ENCODE measurements at places on chromosomes 13 and 19.

DNA sequence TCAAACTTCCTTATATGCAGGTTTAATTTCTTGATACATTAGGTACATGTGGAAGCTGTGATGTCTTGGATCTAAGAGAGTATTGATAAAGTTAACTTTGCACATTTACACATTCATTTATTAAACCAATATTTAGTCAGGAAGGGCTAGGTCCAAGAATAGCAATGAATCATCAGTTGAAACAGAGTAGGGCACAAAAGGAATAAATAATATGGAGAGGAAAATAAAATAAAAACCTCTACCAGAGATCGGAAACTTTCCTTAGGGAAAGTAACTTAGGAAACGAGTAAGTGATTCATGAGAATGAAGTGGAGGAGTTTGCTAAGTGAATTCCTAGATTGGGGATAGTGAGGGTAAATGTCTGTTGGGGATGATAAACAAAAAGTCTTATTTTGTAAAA lies 259.4 kb upstream of the DACH1 start:
- no peak for DNase-seq

DNA sequence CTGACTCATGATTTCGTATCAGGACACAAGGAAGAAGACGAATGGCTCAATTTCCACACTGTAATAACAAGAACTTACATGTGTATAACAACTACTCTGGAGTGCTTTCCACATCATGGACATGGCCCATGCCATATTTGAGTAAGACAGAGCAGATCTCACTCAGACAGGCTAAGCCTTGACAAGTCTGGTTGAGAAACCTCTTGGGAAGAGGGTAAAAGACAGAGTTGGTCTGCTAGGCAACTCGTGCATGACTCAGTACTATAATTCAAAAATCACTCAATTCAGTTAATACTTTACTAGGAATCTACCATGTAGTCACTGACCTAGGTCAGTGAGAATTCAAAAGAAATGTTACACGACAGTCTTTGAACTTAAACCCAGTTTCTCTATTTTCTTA lies 5.7 kb upstream of the THSD1 start:
- no peak for DNase-seq

DNA sequence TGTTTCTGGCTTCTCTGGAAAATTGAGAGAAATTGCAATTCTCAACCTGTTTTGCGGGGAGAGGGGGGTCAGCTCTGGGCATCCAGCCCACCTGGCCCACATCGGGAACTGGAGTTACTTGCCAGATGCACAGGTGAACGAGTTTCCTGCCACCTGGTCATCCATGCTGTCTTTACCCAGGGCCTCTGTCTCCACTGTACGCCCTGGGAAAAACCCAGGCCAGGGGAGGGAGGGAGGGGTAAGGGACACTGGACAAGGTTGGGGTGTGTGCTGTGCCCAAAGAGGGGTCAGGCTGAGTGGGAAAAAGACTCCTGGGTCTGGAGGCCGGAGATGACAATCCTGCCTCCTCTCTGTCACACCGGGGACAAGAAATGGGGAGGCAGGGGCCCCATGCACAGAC lies 307.6 kb downstream of the ZNF536 start:
- no peak for DNase-seq

- DNase-seq: no peak
Measured at GRCh38 chr19:34851277-34851804, 75.4 kb upstream of the ZNF30 start.

DNA sequence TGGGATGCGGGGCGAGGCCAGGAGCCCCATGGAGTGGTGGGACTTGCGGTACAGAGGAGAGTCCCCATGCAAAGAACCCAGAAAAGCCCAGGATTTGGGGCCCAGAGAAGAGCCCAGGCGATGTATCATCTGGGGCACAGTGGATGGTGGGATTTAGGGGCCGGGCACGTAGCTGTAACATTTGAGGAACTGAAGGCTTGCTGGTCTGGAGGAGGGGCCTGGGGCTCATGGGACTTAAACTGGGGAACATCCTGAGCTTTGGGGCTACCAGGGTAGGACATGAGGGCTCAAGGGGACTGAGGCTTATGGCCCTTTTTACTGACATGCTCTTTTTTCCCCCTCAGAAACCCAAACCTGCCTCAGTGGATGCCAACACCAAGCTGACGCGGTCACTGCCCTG lies 13.5 kb downstream of the MED25 start:
- no peak for DNase-seq

GRCh38 chr19:42284591-42285341 lies 15.7 kb downstream of the CIC start:
- DNase-seq: peak; percentile 10

DNA sequence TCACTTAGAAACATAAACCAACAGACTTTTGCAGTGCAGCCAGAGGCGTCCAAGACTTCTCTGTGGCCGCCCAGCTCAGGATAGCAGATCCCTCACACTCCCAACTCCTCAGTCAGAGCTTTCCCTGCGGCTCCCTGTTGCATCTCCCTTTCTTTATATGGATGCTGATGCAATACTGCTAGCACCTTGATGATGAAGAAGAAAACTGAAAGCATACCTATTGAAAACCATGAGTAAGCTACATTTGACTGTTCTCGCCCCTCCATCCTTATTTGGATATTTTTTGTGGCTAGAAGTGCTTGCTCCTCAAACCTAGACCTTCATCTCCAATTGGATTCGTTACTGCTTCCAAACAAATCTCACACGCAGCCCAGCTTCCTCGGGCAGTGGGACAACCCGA lies 57.3 kb upstream of the UBL3 start:
- no peak for DNase-seq

- no peak for DNase-seq
Measured at GRCh38 chr13:20528452-20528851, 2.8 kb upstream of the CRYL1 start.

DNA sequence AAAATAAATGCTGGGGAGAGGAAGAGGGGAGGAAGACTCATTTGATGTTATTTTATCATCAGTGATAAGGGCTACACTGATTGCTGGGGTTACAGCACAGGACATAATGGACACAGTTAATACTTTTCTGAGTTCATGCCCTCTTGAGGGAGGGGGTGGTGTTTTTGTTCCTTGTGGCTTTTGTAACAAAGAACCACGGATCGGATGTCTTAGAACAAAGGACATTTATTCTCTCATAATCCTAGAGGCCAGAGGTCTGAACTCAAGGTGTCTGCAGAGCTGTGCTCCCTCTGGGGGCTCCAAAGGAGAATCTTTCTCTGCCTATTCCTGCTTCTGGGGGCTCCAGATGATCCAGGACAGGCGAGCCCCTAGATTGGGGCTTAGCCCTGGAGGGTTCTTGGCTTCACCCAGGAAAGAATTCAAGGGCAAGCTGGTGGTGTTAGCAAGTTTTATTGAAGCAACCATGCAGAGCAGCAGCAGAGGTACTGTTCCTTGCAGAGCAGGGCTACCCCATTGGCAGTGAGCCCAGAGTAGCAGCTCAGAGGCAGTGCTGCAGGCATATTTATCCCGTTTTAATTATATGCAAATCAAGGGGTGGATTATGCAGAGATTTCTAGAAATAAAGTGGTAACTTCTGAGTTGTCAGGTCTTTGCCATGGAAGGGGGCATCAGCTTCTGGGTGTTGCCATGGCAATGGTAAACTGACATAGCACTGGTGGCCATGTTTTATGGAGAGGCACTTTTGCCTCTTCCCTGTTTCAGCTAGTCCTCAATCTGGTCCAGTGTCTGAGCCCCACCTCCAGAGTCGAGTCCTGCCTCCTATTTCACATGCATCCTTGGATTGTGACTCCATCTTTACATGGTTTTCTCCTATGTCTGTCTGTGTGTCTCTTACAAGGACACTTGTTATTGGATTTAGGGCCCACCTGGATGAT lies 18.0 kb downstream of the VAV1 start:
- no peak for DNase-seq

- DNase-seq: no peak
Measured at GRCh38 chr13:51731759-51732158, 72.2 kb downstream of the DHRS12 start.

DNA sequence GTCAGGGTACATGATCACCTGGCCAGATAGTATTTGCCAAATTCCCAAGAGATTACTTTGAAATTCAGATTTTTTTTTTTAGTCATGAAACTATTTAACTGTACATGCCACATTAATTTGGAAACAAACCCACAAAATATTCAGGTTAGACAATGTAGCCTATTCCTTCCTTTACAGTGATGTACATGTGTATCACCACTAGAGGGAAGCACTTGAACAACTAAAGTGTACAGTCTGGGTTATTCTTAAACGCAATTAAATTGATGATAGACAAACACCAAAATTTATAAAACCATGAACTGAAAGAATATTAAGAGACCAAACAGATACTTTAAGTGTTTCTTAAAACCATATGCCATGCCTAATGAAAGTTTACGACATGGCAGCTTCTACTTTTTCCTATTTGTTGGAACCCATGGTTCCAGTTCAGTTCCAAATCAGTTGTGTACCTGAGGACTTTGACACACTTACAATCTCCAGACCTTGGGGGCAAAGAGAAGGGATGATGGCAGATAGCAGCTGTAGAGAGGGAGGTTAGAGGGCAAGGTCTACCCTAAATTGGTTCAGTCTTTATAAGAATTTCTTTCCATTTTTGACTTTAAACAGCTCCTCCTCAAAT lies 52.8 kb downstream of the TNFSF13B start:
- peak; percentile 58 for DNase-seq

GRCh38 chr19:19542507-19542906 lies 4.4 kb downstream of the CILP2 start:
- DNase-seq: no peak

- no peak for DNase-seq
Measured at GRCh38 chr13:97058926-97059325, 64.7 kb upstream of the OXGR1 start.

DNA sequence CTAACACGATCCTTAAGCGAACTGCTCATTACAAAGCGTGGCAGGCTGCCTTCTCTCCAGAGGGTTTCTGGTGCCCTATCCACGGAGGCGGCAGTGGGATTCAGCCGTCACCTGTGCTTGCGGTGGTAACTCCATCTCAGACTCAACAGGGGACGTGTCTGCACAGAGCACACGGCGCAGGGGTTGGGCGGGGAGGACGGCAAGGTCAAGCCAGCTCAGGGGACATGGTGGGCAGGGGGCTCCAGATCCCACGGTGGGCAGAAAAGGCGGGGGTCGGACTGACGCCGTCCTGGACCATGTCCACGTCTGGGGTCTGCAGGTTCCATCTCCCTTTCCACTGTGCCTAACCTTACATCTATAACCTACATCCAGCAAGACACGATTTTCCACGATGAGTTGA lies 70.7 kb downstream of the RASA3 start:
- DNase-seq: no peak

- no peak for DNase-seq
Measured at GRCh38 chr13:112487127-112487517, 100.8 kb downstream of the TUBGCP3 start.

DNA sequence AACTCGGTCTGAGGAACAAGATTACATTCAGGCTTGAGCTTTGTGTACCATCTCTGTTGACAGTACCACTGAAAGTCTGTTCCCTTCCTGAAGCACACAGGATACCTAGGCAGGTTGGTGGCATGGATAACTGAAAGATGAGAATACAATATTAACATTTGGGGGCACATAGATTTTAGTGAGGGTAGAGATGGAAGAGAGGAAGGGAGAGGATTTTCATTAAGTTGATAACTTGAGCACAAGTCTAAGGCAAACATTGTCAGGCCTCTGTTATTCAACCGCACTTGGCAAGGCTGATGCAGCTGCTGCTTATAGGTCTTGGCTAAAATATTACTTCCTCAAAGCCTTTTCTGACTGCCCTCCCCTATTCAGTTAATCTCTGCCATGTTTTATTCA lies 10.9 kb downstream of the MIR17HG start:
- peak; percentile 45 for DNase-seq

- no peak for DNase-seq
Measured at GRCh38 chr13:109803825-109804224, 17.4 kb upstream of the IRS2 start.

GRCh38 chr13:110458594-110459365 lies 102.7 kb downstream of the RAB20 start:
- no peak for DNase-seq

DNA sequence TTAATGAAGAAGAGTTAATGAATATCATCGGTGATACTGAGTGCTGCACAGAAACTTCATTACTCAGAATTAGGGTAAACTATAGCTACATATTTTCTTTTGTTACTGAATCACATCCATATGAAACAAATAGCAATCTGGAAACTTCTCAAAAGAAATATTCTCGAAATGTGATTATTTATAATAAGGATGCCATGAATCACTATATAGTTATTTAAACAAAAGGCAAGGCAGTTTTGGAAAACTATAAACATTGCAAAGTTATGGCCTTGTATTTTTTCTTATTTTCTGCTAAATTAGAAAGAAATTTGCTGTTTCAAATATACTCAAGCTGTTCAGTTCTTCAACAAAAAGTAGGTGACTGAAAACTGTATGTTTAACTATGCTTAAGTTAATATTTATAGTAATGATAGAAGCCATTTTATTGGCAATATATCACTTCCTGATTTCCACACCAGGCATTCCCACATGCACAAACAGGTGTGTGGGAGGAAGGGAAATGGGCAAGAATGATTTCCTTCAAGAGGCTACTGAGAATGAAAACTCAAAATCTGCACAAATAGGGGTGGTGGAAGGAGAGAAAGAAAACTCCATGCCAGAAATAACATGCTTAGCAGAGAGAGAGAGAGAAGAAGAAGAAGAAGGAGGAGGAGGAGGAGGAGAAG lies 74.5 kb upstream of the FRY start:
- no peak for DNase-seq

DNA sequence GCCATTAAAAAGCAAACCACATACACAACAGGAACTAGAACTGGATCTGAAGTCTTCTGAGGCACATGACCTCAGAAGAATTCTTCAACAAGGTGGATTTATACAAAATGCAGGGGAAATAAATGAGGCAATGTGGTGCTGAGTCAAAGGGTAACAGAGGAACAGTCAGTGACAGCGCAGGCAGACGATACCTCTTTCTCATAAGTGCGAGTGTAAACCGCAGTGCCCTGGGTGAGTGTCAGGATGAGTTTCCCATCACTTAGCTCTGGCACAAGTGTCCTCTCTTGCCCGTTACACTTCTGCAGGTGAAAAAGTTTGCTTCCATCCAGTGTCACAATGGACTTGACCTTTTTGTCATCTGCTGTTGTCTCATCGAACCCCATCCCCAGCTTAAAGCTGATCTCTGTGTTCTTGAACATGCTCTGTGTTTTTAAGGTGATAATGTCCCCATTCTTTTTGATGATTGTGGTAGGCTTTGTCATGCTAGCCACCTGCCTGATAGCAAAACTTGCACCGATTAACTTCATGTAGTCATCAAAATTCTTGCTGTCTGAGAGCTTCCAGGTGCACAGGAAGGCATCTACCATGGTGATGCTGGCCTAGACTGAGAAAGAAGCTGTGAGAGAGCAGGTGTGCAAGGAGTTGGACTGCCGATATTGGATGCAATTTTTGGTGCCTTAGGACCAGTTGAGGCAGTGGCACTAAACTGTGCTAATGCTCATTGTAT lies 97.3 kb downstream of the AKAP11 start:
- no peak for DNase-seq

DNA sequence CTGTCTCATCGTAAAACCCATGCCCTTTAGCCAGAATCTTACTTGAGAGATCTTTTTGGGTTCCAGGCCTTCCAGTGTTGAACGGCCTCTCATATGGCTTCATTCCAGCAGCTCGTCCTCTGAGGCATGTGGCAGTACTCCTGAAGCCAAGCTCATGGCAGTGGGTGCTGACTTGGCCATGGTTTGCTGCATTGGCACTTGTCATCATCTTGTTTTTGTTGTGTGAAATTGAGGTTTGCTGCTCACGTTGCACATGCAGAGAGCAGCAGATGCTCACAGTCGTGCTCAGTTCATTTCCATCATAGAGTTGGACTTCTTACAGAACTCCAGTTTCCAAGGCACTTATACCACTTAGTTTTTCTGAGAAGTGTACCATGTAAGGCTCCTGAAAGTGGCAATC lies 14.9 kb downstream of the TEX29 start:
- DNase-seq: no peak

- no peak for DNase-seq
Measured at GRCh38 chr13:101465877-101466276, 13.4 kb downstream of the ITGBL1 start.
